ENCODE measurements at places on chromosomes 12 and 14.

DNA sequence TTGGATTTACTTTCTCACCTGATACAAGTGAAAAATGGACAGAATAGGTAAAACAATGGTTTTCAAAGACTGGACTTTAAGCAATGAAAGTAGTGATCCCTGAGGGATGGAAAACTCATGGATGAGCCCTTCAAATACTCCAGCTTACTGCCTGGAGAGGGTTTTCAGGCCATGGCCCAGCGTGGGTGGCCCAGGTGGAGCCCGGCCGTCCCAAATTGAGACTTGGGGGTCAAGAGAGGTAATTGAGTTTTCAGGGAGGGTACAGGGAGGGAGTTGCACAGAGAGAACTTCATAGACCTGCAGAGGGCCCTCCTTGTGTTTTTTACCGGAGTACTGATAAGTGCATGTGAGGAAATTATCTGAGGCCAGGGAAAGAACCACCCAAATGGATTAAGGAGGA lies 37.2 kb downstream of the RAN start:
- DNase-seq = no peak

DNA sequence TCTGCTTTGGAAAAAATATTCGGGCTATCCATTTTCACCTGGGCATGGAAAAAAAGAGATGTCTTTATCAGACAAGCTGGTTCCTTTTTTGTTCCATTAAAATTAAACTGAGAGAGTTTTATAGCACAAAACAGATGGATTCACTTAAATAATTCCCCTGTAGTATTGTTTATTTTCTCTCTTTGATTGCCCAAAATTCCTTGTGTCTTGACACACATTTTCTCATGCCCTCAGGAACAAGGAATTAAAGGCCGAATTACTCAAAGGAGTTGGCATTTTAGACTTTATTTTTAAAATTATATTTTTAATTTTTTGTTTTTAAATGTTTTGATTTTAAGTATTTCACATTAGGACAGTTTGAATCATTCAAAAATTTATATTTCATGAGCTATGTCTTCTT lies 69.6 kb upstream of the SLCO1C1 start:
- DNase-seq = no peak

- DNase-seq = no peak
These were observed 10.0 kb downstream of the HIP1R start for GRCh38 chr12:122845041-122845864.

- peak; percentile 75 for DNase-seq
These were observed 12.9 kb upstream of the TUBA1A start for GRCh38 chr12:49201595-49202295.

Data from hindlimb muscle (tissue), 1 donor.